ENCODE measurements at places on chromosomes 7 and 10.

DNA sequence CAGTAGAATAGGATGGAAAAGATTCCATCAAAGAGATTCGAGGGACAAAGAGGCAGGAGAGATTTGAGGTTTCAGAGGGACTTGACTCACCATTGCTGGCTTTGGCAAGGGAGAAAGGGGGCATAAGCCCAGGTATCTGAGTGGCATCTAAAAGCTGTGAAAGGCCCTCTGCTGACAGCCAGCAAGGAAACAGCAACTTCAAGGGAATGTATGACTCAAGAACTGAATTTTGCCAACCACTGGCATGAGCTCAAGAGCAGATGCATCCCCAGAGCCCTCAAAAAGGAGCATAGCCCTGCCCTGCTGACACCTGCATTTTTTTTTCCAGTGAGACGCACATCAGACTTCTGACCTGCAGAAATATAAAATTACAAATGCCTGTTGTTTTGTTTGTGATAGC lies 19.6 kb upstream of the ADAM12 start:
- no peak for DNase-seq

DNA sequence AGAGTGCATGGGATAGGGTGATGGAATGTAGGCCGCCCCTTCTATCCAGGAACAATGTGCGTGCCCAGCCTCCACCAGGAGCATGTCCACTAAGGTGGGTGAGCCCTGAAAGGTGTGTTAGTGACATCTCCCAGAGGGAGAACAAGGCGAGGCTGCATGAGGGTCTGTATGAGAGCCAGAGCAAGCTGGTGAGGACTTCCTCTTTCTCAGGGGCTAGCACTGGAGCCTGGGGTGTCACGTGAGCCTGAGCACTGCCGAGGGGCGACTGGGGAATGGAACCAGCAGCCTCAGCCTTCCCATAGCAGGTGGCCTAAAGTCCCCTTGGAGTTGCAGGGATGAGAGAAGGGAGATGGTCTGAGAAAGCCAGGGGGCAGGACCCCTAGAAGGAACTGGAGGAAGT lies 156.3 kb upstream of the COBL start:
- no peak for DNase-seq

- no peak for DNase-seq
Observed at GRCh38 chr7:36630112-36630650, 94.1 kb downstream of the AOAH start.

GRCh38 chr10:36491926-36492325 lies 633.5 kb upstream of the ANKRD30A start:
- DNase-seq: no peak

DNA sequence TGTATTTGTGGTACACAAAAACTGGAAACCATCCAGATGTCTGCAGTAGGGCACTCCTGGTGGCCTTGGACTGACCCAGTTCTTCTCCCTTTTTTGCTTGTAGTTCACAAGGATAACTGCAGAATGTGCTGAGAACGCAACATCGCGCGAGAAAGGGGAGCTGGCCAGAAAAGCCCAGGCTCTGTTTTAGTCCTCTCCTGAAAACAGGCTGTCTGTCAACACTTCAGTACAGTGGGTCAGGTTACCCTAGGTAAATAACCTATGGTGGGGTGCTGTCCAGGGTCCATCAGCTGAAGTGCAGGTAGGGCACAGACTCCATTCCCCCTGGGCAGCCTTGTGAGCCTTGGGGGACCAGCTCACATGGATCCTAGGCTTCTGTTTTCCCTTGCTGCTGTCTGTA lies 495.8 kb downstream of the MDFIC start:
- DNase-seq: no peak

DNA sequence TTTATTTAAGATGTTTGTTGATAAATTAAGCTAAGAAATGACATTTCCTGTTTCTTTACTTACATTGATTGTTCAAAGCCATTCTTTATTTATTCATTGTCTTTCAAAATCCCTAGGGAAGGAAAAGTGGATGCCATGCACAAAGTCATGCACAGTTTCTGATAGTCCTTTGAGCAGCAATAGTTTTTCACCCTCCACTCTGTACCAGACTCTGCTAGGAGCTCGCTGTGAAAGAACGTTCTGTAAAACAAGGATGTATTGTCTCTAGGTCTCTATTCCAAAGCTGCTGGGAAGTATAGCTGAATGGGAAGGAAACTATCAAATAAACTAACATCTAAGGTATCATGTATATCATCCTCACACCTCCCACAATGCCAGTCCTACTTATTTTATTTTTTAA lies 7.8 kb upstream of the NOC3L start:
- no peak for DNase-seq

DNA sequence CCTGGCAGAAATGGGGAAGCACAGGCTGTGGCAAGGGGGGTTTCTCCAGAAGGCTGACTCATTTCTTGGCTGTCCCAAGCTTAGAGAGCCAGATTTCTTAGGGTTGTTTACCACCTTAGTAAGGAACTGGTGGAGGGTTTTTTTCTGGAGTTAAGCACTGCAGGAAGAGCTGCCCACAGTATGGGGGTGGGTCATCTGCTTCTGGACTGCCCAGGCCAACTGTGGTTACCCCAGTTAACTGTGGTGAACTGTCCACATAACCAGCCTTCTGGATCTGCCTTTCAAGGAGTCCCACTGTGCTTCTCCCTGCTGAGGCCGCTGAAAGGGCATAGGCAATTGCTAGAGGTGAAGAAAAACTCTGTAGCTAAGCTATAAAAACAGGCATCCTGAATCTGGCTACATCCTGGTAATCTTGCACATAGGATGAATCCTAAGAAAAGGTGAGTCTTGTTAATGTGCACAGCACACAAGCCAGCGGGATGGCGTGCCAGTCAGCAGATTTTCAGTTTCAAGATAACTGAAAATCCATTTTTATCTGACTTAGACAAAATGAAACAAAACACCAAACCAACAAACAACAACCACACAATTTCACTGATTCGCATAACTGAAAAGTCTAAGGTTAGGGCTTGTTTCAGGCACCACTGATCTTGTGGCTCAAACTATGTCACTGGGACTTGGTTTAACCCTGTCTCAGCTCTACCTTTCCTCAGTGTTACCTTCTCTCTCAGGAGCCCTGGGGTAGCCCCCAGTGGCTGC lies 21.6 kb upstream of the TSPAN33 start:
- DNase-seq: no peak

DNA sequence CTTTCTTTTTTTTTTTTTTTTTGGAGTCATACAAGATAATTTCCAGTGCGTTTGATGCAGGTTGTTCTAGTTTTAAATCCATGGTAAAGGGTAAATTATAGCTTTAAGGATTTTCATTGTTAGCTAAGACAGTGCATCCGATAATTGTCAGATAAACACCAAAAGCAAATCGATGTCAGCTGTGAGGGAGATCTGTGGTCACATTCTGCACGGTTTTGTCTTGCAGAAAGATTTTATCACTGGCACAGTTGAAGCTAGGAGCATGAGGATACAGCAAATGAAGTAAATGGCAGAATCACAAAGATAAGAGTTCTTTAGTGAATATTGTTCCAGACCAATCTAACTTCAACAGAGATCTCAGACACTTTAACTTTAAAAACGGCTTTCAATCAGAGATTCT lies 648.8 kb upstream of the COBL start:
- no peak for DNase-seq

DNA sequence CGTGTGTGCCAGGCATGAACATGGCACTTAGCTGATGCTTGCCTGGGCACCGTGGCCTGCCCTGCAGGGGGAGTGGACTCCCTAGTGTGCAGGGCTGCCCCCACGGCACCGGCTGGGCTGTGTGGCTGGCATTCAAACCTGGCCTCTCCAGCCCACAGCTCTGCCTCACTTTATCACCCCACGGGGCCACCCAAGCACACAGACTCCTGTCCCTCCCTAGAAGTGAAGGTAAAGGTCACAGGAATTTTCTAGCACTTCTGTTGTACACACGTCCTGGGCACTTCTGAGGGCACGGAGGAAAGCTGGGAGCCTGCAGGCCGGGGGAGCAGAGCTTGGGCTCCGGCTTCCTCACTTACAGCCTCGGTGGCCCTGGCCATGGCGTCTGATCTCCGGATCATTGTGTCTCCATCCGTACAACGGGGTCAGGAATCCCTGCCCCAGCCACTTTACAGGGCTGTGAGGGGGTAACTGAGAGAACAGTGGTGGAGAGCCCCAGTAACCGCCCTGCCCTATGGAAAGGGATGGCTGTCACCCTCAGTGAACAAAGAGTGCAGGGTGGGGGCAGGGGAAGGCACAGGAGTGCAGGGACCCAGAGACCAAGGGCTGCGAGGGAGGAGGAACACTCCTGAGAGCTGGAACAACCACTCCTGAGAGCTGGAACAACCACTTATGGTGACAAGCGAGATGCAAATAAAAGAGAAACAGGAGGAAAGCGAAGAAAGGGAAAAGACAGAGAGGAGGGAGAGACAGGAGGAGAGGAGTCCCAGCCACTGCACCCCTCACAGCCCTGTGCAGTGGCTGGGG lies 3.9 kb upstream of the PYROXD2 start:
- no peak for DNase-seq

DNA sequence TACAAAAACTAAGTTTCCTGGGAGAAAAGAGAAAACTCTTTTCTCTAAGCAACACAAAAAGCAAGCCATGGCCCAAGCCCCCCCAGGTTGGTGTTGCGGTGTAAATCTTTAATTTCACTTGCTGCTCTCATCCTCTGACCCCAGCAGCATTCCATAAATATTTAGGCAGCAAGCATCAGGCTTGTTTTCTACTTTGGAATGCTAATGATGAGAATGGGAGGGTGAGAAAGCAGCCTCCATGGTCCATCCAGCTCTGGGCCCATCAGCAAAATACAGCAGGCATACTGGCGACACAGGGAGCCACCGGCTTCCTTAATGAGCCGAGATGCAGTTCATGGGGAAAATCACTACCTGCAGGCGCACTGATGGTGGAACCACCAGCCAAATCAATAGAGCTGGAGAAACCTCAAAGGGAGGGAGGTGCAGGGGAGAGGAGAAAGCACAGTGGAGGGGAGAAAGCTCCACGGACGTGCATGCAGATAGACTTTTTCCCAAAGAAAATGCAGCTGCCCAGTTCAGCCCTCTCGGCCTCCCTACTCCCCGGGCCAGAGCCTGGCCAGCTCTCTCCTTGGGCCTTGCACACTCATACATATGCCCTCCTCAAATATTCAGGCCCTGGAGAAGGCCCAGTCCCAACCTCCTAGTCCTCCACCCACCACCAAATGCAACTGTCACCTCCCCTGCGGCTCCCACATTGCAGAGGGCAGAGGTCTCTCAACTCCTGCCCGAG lies 131.9 kb downstream of the GRID1 start:
- DNase-seq: no peak

DNA sequence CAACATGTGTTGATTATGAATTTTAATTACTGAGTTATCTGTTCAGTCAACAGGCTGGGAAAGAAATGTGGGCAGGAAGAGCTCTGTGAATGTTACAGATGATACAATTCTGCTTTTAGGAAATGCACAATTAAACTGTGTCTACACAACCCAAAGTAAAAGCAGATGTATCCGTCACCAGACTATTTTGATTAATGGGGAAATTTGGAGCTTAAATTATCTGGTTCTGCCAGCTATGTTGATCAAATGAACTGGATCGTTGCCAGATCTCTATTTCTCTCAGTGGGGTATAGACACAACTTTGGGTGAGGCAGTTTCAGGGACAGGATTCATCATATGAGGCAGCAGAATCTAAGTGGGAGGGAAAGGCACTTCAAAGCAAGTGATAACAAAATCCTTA lies 136.5 kb downstream of the NEUROD6 start:
- DNase-seq: no peak

DNA sequence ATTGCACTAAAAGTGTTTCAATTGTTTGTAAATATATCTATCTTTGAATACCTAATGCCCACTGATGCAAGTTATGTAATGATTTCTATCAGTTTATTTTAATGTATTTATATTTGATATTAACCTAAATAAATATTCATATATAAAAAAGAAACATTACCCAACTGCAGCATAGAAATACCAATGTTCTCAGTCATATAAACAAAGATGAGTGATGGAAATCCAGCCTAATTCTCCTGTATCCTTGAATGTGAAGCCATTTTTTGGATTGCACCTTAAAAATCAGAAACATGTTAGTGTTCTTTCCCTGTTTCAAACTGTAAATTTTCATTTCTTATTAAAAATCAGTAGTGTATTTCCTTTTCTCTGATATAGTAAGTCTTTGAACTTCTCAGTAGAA lies 305.8 kb upstream of the GNAI1 start:
- DNase-seq: no peak

DNA sequence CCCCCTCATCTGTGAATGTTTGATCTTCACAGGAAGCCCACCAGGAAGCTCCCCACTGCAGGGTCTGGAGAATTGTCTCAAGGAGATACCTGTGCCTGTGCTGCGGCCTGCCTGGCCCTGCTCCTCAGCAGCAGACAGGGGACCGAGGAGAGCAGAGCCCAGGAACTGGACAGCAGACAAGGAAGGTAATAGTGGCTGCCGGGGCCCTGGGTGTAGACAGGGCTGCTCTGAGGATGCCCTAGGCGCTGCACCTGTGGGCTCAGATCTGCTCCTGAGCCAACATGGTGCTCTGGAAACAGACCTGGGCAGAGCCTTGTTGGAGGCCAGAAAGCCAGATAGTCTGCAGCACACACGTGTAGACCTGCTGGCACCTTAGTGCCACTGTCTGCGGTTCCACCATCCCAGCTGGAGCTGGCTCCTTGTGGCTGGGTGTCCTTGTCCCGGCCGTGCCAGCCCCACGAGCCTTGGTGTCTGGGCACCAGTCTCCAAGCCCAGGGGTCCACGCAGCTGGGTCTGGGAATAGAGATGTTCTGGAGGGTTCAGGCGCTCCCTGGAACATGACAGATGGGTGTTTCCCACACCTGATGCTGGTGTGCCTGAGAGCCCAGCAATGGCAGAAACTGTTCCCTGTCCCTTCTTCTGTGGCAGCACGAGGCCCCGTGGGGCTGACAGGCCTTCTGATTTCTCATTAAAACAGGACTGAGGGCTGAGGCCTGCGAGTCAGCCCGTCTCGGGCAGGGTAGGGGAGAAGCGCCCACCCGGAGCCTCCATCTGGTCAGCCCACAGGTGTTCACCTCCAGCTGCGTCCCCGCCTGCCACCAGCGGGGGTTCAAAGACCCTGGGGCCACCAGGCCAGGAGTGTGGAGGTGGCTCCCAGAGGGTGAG lies 44.7 kb downstream of the ZNF467 start:
- no peak for DNase-seq

DNA sequence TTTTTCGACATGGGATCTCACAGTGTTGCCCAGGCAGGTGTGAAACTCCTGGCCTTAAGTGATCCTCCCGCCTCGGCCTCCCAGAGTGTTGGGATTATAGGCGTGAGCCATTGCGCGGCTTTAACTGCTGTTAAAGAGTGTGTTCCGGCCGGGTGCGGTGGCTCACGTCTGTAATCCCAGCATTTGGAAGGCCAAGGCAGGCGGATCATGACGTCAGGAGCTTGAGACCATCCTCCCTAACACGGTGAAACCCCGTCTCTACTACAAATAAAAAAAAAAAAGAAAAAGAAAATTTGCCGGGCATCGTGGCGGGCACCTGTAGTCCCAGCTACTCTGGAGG lies 1.1 kb downstream of the RABGEF1 start:
- no peak for DNase-seq

GRCh38 chr7:30322271-30323005 lies 38.0 kb downstream of the ZNRF2 start:
- no peak for DNase-seq

GRCh38 chr10:93687737-93688136 lies 14.7 kb downstream of the FRA10AC1 start:
- DNase-seq: no peak

Measured in stimulated activated CD4-positive, alpha-beta T cell treated with anti-CD3 and anti-CD28 coated beads, TNF-alpha, amount 100 ng/mL, for 48 hours (primary cell).